Hippocampal formation (tissue), 2 donors: ENCODE measurements at places on chromosomes 2 and 18.

DNA sequence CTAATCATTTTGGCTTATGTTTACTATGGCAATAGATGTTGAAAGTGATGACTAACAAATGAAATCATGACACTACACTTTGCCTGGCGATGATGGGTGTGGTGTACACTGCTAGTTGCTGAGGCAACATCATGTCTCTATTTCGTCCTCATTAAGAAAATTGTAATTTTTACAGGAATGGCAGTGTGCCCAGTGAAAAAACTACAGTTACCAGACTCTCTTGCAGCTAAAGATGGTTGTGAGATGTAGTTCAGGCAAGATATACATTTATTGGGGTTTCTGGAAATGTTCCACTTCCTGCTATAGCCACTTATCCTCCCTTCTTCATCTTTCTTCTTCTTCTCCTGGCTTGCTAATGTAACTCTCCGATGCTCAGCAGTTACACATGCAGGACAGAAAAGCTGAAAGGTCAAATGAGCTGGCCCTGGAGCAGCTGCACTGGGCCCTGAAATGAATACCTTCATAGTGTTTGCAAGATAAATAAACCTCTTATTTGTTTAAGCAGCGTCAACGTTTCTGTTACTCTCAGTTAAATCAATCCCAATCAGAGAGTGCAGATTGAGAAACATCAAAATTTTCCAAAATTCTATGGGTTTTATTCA, 46.0 kb downstream of the SOCS6 start:
- DNase-seq = no peak

GRCh38 chr2:133194777-133195335, 373.4 kb downstream of the NCKAP5 start:
- DNase-seq = no peak

DNA sequence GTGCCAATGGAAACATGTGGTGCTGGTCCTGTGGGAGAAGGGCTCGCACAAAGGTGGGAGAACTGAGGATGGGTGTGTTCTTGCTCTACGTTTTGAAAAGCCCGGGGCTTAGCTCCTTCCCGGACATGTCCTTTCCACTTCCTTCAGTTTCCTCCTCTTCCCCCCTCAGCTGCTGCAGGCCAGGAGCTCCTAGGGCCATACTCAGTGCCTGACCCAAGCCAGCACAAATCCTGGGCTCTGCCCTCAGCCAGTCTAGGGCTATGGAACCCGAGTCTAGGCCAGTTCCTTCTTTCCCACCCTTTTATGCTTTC, 1.4 kb upstream of the SIX2 start:
- no peak for DNase-seq

GRCh38 chr2:159808032-159808425, 10.0 kb upstream of the CD302 start:
- no peak for DNase-seq

DNA sequence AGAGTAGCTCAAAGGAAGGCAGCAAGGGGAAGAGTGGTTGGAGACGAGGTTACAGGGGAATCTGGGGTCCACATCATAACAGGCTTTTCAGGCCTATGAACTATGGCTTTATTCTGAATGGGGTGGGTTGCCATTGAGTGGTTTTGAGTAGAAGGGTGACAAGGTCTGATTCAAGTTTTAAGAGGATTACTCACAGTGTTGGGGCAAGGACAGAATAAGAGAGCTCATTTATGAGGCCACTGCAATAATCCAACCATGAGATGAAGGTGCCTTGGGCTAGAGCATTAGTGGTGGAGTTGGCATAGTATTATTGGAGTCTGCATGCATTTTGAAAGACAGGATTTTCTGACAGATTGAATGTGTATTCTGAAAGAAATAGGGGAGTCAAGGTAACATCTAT, 315.9 kb downstream of the RNF144A start:
- DNase-seq = no peak

DNA sequence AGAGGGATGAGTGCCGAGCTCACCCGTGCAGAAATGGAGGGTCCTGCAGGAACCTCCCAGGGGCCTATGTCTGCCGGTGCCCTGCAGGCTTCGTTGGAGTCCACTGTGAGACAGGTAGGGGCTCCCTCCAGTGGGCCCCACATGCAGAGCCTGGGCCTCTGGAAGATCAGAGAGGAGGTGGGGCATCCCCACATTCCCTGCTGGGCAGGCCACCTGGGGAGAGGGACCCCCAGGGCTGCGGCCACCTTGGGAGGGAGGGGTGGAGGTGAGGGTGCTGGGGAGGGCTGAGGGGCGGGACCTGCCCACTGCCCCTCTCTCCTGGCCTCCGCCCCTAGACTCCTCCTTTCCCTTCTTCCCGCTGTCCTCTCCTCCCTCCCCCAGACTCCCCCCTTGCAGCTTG, 38.5 kb downstream of the MTERF4 start:
- DNase-seq = no peak

DNA sequence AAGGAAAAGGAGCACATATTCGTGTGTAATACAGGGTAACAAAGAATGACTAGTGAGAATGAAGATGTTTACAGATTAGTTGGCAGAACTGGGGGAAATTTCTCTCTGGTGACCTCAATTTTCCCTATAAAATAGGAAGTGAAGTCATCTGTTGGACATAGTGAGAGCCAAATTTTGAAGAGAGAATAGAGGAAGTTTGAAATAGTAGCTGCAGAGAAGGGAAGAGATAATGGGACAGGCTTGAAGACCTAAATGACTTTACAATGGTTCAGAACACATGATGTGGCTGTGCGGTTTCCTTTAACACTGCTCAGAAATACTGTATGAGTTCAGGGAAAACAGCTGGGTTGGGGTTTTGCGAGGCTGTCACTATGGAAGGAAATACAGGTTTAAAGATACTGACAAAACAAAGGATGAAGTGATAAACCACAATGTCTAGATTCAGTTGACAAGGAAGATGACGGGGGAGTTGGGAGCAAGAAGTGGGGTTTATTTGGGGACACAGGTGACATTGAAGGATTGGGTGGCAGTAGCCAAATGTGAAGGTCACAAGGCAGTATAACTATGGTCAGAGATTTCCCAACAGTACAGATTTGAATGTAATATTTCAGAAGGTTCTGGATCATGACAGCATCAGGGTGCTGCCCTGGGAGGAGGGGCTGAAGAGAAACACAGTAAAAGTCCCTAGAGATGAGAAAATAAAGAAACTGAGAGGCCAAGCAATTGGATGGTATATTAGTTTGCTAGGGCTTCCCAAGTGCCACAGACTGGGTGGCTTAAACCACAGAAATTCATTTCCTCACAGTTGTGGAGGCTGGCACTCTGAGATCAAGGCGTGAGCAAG, 82.6 kb upstream of the TANK start:
- DNase-seq = peak; percentile 34

- DNase-seq = no peak
Measured at GRCh38 chr2:121944072-121944831, 188.8 kb downstream of the TSN start.

DNA sequence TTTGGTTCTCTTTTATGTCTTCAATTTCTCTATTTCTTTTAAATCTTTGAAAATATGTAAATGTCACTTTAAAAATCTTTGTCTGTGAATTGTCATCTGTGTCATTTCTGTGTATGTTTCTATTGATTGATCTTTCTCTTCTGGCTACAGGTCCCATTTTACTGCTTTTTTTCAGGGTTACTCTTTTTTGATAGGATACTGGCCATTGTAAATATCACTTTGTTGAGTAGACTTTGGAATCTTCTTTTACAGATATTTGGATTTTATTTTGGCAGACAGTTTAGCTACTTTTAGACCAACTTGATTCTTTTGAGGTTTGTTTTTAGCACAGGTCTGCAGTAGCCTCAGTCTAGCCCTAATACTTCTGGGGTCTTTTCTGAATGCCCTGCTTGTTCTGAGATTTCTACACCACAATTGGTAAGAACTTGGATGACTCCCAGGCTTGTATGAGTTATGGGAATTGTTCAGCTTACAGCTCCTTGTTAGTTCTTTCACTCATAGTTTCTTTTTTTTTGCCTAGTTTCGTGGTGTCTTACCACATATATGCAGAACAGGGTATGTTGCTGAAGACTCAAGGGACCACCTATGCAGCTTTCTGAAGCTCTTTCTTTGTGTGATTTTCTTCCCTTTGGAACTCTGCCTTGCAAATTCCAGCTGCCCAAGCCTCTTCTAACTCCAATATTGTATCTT, 122.2 kb downstream of the QPCT start:
- DNase-seq = no peak

GRCh38 chr2:120448961-120449810, 103.2 kb downstream of the INHBB start:
- DNase-seq = no peak

DNA sequence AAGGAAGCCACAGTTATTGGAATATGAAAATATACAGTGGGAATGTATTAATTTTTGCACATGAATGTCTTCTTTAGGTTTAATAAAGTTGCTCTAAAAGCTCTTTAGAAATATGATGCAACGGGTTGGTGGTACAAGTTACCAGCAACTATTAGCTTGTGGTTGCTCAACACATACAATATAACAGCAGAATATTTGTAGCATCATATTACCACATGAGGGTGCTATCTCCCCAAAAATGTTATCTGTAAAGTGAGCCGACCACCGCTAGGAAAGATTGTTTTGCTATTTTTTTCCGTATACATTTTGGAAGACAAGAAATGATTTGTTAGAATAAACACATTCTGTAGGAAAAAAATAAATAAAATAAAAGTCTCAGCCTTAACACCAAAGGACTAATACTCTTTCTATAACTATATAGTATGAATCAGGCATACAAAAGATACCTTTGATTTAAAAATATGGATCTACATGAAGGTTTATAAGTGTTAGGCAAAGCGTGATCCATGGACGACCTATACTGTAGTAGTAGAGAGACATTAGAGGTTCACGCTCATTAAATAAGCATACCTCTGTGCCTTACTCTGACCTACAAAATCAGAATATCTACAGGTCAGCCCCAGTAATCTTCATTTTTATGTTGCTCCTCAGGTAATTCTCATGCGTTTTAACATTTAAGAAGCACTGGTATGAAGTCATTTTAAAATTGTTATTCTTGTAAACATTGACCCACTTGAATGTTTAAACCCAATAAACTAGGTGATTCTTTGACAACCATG, 1110.6 kb upstream of the ACVR2A start:
- peak; percentile 51 for DNase-seq
